Activated T-cell treated with anti-CD3 and anti-CD28 coated beads for 4 hours (primary cell): ENCODE measurements at places on chromosomes 2 and 18.

- no peak for DNase-seq
These were observed 14.5 kb upstream of the LPIN2 start for GRCh38 chr18:3027370-3027891.

DNA sequence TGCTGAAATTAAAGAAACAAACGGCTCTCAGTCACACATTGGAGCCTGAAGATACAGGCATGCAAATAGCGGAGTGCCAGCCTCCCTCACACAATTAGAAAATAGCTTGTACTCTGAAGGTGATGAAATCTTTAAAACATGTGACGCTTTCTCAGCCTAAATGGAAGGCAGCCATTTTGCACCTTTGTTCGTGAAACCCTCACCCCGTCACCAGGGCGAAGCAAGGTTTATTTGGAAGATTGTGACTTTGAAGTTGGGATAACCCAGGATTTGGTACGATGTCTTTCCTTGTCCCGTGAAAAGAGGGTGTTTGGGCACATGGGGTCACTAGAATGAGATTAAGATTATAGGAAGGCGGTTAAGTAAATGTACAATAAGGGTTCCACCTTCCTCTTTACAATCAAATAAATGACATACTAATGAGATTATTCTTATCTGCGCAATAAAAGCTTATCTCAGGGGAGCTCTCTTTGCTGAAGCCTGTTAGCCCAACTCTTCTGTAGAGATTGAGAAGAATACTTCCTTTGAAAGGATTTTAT, 4.2 kb downstream of the SH3BP4 start:
- no peak for DNase-seq

GRCh38 chr2:168245074-168245825, 2.1 kb downstream of the STK39 start:
- no peak for DNase-seq

DNA sequence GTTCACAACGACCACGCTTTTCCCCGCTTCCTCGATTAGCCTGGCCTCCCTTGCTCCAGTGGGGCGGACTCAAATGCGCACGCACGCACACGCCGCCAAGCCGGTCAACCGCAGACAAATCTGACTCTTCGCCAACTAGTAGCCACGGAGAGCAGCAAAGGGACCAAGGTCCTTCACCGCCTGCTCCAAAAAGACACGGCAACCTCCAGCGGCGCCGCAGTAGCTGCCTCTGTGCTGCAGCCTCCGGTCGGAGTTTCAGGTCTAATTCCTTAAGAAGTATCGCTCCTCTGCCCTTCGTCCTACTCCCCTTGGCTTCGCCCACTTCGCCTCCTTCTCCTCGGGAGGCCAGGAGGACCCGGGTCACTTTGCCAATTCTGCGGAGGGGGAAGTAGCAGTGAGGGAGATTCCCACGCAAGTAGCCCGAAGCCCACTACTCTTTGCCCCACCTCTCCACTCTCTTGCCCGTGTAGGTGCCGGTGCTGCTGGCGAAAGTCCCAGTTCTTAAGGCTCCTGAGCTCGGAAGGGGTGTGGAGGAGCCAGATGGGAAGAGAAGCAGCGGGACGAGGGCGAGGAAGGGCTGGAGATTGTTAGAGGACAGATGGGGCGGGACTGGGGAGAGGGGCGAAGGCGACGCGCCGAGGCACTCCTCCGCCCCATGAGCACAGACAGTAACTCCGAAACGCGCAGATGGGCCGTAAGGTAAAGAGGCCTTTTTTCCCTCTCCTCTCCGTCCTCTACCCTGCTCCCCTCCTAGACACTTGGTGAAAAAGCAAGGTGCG, 615 bp downstream of the AKAIN1 start:
- no peak for DNase-seq

DNA sequence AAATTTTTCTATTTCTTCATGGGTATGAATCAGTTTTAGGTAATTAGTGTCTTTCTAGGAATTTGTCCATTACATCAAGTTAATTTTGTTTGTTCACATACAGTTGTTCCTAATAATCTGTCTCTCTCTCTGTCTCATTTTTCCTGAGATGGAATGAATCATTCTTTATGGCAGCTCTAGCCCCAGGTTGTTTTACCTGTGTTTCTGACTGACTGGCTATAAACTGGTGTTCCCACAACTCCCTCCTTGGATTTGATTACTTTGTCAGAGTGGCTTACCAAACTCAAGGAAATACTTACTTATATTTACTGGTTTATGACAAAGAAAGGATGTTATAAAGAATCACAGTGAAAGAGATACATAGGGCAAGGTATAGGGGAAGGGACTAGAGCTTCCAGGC, 15.1 kb downstream of the ADNP2 start:
- DNase-seq: no peak

- no peak for DNase-seq
These were observed 18.6 kb downstream of the DNMT3A start for GRCh38 chr2:25323042-25323514.

DNA sequence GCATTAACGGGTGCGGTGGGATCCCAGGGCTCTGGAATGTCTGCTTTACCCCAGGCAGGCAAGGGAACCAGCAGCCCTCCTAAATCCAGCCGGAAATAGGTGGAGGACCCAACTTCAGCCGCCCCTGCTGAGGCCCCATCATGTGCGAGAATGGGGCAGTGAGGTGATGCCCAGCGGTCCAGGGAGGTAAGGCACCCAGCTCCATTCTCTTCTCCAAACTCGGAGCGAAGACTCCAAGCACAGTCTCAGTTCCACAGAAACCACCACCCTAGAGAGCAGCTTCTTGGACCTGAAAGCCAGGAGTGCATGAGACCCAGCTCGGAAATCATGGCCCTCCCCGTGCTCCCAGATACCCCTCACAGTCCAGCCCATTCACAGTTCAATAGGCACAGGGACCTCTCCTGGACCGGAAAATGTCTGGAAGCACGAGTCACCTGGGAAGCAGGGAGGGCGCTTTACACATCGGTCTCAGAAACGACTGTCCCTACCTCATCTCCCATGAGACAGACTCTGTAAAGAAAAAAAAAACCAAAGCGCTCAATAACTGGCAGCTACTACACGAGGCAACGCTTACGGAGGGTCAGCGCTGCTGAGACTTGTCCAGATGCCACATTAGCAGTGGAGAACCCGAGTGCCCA, 2.0 kb downstream of the SDC1 start:
- no peak for DNase-seq

DNA sequence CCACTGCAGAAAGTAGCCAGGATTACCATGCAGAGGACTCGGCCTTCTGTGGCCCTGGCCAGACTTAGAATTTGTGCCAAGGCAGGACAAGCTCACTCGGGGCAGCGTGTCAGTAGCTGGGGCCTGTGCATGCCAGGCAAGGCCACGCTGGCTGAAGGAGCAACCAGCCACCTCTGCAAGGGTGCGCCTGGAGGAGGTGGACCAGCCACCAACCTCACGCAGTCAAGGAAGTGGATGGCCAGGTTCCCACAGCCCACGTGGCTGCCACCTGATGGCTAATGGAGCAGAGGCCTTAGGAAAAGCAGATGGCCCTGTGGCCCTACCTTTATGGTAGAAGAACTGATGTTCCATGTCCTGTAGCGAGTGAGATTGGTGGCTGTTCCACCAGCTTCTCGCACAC, 107.9 kb downstream of the CCDC74A start:
- DNase-seq: no peak

DNA sequence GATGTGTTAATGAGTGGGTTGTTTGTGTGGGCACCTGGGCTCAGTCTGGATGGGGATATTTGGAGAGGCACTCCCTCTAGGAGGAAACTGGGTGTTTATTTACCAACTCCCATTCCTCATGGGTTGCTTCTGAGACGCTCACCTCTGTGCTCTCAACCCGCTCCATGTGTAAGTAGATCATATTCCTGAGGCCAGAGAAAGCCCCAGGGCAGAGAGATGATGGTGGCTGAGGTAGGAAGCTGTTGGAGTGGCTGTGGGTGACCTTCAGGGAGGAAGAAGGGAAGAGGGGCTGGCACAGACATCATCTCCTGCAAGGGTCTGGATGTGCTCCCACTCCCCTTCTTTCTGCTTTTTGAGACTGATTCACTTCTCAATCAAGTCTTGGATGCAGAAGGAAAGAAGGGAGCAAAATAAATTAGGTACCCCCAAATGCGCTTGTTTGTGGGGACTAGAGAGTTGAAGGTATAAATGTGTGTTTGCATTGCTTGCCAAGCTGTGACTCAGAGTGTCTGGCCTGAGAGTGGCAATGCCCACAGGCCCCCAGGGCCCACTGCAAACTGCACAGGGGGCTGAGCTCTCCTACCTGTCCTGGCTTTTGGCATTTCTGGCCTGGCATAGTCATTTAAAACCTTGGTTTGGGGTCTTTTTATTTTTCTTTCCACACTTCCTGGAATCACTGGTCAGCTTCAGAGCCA, 57.2 kb upstream of the TNP1 start:
- DNase-seq: no peak

- DNase-seq: no peak
These were observed 469.7 kb downstream of the CDH2 start for GRCh38 chr18:27707201-27707600.

GRCh38 chr2:24511198-24511597, 20.1 kb downstream of the NCOA1 start:
- no peak for DNase-seq

DNA sequence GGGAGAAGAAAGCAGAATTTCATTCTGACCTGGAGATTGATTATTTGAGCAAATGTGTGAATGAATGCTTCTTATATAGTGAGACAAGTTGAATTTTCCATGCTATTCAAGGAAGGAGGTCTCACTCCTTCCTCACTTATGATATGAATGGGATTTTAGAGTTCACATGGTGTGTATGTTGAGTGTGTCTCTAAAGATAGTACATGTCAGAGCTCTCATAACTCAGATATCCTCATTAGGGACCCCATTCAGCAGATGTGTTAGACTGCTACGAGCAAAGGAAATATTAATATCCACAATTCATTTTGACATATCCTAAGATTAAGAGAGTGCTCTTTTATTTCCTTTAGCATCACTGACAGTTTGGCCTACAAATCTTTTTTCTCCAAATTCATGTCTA, 368.5 kb downstream of the ARHGAP15 start:
- no peak for DNase-seq

GRCh38 chr18:11324510-11324909, 175.1 kb upstream of the PIEZO2 start:
- DNase-seq: no peak

- DNase-seq: no peak
These were observed 11.5 kb downstream of the TEX44 start for GRCh38 chr2:231604101-231604684.

GRCh38 chr2:10864251-10864650, 47.5 kb upstream of the KCNF1 start:
- no peak for DNase-seq

DNA sequence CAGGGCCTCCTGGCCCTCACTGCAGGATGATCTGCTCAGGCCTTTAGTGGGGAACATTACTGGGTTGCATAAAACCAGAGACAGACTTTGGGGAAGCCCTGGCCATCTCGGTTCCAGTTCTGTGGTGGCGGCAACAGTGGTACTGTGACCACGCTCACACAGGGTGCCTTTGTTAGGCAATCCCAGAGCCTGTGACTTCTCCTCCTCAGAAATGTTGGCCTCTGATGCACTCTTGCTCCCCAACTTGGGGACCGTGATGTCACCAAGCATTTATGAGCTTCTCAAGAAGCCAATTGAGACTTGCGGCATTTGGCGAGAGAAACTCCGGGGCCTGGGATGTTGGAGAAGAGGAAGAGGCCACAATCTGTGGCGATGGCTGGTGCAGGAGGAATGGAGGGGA, 80.9 kb upstream of the PKDCC start:
- no peak for DNase-seq

DNA sequence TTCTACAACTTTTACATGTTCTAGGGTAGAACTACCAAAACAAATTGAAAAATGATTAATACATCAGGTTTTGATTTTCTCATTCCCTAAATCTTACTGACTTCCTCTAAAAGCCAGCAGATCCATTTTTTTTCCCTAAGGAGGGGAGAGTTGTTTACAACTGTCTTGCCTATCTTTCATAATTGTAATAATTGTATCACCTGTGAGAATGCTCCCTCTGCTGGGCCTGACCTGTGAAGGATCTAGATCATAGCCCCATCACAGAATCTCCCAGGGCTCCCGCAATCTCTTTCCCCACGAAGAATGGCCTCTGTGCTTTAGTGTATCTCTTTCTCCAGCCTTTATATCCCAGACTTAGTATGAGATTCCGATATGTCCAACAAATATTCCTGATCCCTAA, 9.1 kb downstream of the LOXL3 start:
- DNase-seq: no peak

- DNase-seq: no peak
These were observed 90.4 kb downstream of the RAPH1 start for GRCh38 chr2:203444738-203445137.

DNA sequence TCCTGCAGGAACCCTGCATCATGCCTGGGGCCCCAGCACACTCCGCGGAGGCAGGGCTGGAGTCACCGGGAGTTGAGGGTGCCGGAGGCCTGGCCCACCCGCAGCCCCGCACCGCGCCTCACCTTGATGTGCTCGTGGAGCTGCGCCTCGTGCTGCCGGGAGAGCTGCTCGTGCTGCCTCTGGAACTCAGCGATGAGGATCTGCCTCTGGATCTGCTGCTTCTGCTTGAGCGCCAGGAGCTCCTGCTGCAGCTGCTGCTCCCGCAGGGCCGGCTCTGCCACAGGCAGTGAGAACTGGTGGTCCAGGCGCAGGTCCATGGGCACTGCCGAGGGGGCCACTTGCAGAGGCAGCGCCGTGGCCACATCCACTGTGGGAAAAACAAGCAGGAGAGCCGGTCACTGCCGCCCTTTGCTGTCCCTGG, 211.1 kb downstream of the HDAC4 start:
- DNase-seq: no peak

DNA sequence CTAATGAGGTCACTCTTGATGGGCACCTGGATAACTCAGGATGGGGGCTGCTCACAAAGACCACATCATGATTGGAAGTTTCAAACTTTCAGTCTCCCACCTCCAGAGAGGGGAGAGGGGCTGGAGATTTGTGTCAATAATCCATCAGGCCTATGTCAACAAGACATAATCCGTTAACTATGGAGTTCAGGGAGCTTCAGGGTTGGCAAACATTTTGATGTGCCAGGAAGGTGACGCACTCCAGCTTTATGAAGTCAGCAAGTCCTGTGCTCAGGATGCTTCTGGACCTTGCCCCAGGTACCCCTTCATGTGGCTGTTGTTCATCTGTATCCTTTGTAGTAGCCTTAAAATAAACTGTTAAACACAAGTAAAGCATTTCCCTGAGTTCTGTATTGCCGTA, 19.0 kb downstream of the SKA1 start:
- no peak for DNase-seq

GRCh38 chr2:70553584-70554337, at the start of gene TGFA:
Gene TGFA, minus strand, starts transcription at chr2:70553826. Its CDS starts 59 bp downstream, at chr2:70553767.
- peak; percentile 43 for DNase-seq

DNA sequence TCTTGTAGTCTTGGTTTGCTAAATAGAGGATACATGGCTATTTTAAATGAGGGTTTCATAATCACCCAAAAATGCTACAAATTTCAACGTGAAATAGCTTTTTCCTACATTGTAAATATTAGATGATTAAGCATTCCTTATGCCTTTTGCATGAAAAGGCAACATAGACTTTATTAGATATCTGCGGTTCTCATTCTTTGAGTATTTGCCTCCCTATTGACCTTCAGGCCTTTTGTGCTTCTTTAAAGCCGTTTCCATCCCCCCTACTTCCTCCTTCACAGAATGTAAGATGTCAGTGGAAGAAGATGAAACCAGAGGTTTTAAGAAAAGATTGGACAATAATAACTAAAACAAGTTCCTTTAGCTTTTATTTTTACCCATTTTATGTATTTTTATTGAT, 144.1 kb downstream of the UBE2E3 start:
- DNase-seq: no peak

GRCh38 chr2:15447381-15447780, 113.8 kb downstream of the NBAS start:
- no peak for DNase-seq

- DNase-seq: no peak
These were observed 633 bp downstream of the BCL2 start for GRCh38 chr18:63318889-63319382.
